ENCODE measurements at places on chromosomes 6 and 20.

DNA sequence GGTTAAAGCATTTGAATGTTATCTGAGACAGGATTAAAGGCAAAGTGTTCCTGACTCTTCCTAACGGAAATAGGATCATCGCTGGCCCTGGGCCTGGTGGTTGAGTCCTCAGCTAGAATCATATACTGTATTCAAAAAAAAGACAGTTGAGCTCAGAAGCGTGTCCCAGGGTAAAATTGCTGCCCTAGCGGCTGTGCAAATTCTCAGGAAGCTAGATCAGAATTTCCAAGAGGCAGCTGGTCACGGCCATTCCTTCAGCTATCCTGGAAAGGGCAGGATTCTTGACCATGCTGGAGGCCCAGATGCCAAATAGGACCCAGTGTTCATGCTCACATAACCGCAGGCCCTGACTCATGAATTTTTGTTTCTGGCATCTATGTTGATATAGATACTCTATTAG lies 67.4 kb downstream of the STMND1 start:
- DNase-seq: no peak

- DNase-seq: no peak
Observed at GRCh38 chr6:44641344-44642031, 254.0 kb downstream of the CDC5L start.

- peak; percentile 31 for DNase-seq
Observed at GRCh38 chr20:60372822-60373221, 414.6 kb downstream of the CDH26 start.

DNA sequence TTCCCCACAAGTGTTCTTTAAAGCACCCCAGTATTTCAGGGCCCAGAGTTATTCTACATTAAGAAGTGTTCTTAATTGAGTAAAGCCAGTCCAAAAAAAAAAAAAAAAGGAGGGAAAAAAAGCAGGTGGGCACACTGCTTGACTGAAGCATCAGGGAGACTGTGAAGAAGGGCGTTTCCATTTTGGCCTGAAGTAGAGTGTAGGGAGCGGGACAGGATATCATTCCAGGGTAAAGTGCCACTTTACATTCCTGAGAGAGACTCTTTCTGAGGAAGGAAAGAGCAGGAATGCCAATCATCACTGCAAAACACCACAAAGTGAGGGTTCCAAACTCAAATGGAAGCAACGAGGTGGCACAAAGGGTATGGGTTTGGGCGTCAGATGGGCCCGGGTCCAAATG lies 54.1 kb upstream of the BEND6 start:
- DNase-seq: no peak

GRCh38 chr6:11044712-11045167 lies 635 bp upstream of the ELOVL2 start:
- DNase-seq: no peak

DNA sequence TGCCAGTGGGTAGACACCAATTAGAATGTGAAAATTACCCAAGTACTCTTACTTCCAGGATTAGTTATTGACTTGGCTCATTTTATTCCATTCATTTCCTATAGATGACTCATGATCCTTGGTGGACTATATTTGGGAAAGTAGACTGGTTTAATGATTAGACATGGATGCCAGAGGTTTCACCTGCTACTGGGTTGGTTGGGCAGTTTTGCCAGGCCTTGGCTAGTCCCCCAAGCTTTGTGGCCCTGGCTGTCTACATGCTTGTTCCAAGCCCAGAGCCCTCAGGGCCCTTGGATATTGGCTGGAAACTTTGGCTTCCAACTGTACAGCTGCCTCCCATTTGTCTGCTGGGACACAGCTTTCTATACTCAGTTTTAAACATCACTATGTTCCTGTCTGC lies 104.1 kb downstream of the ZFP64 start:
- no peak for DNase-seq

GRCh38 chr6:142863981-142864380 lies 81.0 kb downstream of the HIVEP2 start:
- DNase-seq: no peak

DNA sequence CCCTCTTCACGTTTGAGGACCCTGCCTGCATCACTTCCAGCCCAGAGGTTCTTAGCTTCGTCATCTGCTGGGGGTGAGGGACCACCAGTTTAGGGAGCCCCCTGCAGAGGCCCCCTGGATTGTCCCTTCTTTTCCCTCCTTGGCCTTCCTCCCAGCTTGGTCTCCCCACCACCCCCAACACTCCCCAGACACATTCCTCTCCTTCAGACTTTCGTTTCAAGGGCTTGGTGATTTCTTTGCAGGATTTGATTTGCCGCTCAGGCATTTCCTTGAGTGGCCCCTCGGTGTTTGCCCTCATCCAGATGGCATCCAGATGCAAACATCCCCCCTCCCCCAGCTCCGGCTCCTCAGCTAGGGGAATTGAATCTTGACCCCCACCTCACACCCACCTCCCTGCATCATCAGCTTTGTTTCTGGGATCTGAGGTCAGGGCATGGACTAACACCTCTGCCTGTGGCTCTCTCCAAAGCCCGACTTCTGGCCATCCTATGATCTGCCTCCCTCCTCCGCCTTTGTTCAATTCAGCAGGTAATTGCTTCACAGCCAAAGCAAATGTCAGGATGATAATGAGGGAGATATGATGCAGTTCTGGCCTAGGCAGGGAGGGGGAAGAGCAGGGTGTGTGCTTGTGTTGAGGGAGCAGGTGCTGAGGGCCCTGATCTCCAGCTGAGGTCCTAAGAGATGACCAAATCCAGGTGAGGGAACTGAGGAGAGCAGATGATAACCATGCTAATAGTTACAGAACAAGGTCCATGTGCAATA lies 141.5 kb downstream of the VEGFA start:
- no peak for DNase-seq

GRCh38 chr20:16490696-16491095 lies 82.6 kb downstream of the KIF16B start:
- DNase-seq: no peak

GRCh38 chr20:34312544-34313217 lies 9.5 kb upstream of the AHCY start:
- peak; percentile 88 for DNase-seq

DNA sequence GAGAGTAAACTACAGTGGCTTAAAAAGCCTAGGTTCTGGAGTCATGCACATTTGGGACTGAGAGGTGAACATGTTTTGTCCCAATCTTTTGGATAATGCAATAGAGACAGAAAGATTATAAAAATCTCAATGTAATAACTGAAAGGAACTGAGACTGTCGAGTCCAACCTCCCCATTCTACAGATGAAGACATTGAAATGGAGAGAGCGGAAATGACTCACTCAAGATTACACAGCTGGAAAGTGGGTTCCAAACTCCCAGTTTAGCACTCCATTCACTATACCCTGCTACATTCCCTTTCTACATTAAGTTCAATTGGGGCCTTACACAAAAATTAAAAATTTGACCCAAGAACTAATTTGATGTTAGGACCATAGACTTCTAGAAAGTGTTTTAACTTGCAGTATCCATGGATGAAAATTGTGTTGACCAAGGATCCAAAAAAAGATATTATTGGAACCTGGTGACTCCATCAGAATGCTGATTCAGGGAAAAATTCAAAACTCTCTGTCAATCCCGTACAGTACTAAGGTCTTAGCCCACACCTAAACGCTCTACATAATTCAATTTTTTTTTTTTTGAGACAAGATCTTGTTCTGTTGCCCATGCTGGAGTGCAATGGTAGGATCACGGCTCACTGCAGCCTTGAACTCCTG lies 1.5 kb upstream of the ILRUN start:
- no peak for DNase-seq

DNA sequence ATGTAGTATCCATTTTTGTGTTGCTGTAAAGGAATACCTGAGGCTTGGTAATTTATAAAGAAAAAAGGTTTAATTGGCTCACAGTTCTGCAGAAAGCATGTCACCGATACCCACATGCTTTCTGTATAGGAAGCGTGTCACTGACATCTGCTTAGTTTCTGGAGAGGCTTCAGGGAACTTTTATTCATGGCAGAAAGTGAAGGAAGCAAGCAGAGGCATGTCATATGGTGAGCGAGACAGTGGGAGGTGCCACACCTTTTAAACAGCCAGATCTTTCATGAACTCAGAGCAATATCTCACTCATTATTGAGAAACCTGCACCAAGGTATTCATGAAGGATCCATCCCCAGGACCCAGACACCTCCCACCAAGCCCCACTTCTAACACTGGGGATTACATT lies 3.5 kb downstream of the SUMO4 start:
- DNase-seq: no peak

DNA sequence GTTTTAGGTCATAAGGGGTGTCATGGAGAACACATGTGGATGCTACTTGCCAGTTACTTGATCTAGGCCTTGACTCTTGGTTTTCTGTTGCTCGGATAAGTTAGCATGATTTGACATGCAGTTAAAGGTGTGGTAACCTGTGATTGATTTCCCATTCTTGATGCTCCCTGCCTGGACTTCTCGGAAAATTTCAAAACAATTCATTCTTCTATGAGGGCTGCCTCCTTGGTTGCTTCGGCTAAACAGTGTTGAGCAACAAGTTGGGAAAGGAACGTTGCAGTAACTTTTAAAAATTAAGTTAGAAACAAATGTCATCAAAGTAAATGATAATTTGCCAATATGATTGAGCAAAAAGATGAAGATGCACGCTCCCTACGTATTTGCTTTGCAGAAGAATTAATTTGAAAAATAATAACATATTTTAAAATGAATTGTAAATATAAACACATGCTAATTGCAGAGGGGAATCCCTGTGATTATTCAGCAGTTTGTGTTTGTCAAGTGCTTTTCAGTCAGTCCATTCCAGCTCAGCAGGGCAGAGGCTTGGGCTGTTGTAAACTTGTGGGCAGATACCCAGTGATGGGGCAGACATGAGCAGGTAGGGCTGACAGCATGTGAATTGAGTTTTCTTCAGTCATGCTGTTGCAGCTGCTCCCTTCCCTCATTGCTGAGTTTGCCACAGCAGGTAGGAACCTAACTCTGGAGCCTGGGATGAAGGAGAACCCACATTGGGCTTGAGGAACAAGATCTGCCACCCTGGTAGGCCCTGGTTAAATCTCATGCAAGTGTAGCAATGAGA lies 110.2 kb downstream of the ESR1 start:
- no peak for DNase-seq

GRCh38 chr6:115935361-115935760 lies 125.3 kb downstream of the FRK start:
- DNase-seq: no peak

GRCh38 chr20:17490501-17490900 lies 40.7 kb downstream of the BFSP1 start:
- no peak for DNase-seq

GRCh38 chr6:131199568-131200272 lies 64.5 kb downstream of the AKAP7 start:
- no peak for DNase-seq

GRCh38 chr20:25057234-25058050 lies 497 bp downstream of the ACSS1 start:
- no peak for DNase-seq

DNA sequence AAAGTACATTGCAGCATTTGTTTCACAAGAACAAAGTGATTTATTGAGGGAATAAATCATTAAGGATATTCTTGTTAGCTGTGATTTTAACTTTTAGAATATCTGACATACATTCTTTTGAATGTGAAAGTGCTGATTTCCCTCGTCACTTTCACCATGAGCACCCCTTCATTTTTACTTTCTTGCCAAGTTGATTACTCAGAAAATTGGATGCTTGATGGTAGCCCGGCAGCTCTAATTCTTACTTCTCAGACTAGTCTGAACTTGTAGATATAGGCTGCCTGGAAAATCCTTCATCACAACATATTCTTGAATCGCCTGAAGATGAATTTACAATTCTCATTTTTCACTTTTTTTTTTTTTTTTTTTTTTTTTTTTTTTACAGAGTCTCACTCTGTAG lies 147.1 kb upstream of the SMLR1 start:
- DNase-seq: no peak

DNA sequence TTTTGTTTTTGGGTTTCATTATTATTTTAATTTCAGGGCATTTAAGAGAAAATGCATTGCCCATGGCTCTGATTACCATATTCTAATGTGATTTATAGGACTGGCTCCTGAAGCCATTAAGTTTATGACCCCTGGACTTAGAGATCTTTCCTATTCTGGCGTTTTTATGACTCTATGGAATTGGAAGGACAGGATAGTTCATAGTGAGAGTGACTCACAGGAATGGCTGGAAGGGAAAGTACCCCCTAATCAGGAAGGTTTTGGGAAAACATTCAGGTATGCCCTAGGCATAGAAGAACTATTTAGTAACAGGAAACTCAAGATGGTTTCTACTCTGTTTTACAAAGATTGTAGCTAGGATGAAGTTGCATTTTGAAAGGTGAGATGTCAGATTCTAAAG lies 108.6 kb upstream of the SLC2A12 start:
- DNase-seq: no peak

DNA sequence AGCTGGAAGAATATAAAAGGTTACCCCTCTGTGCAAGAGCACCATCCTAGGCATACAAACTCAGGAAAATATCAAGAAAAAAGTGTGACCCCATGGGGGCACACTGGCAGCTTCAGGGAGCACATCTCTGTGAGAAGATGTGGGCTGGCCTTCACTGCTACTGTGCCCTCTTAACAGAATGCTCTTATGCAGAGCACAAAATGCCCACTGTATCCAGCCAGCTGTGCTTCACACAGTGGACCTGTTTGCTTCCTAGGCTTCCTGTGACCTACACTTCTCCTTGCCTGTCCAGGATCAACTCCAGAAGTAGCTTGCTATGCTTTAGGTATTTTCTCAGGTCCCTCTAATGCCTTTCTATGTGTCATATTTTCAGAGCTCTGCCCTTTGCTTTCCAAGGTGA lies 380.2 kb upstream of the MMS22L start:
- DNase-seq: no peak

- no peak for DNase-seq
Observed at GRCh38 chr20:38827770-38828281, 22.3 kb downstream of the PPP1R16B start.

GRCh38 chr6:111727802-111728201 lies 122.1 kb upstream of the TRAF3IP2 start:
- DNase-seq: no peak

- peak; percentile 3 for DNase-seq
Observed at GRCh38 chr20:15196547-15197255, 859.3 kb upstream of the FLRT3 start.

GRCh38 chr20:53642196-53643030 lies 48.8 kb upstream of the ZNF217 start:
- no peak for DNase-seq

GRCh38 chr6:35388772-35389352 lies 46.5 kb downstream of the PPARD start:
- no peak for DNase-seq

DNA sequence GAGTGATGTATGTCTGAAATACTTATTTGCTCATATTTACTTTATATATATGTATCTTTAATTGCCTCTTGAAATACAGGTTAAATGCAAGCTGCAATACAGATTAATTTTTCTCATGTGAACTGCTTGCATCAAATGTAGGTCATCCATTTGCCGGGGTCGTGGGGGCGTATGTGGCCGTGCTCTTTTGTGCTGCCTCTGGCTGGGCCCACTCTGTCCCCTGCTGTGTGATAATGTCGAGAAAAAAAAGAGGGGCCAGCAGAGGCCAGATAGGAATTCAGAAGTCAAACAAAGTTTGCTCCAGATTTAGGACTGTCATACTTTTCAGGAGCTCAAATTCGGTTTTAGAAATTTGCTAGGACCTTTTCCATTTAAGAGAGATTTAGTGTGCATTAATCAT lies 459.6 kb upstream of the SOX4 start:
- DNase-seq: no peak
